ENCODE measurements at places on chromosomes 4 and X.

GRCh38 chrX:77527233-77528001 is 80.2 kb downstream of the FGF16 start:
- DNase-seq, result no peak

DNA sequence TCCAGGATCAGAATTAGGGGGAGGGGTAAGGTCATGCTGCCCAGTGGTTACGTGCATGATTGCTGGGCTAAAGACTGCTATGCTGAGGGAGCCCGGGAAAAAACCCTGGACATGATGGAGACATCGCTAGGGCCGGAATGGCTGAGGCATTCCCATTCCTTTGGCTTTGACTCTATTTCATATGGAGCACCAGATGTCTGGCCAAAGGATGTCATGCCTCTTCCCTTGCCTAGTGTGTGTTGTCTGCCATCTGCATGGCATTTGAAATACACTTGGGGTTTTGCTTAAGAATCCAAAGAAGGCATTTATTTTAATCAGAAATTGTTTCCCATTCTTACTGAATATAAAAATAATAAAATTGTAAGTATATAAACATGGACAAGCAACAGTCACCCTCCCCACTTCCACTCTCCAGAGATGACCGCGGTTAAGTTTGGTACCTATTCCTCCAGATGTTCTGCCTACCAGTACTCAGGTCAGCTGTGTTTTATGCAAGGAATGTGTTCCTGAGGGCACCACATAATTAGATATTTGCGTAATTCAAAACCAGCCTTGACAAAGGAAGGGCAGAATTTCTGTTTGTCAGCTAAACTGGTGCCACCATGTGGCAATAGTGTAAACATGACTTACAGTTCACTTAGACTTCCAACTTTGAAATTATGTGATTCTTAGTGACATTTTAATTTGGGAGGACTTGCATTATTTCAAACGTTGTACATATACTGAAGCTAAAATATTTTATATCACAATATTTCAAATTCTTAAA is 105.9 kb downstream of the CT47B1 start:
- DNase-seq, result no peak

GRCh38 chr4:113623274-113623894 is 138.2 kb downstream of the CAMK2D start:
- DNase-seq, result no peak

DNA sequence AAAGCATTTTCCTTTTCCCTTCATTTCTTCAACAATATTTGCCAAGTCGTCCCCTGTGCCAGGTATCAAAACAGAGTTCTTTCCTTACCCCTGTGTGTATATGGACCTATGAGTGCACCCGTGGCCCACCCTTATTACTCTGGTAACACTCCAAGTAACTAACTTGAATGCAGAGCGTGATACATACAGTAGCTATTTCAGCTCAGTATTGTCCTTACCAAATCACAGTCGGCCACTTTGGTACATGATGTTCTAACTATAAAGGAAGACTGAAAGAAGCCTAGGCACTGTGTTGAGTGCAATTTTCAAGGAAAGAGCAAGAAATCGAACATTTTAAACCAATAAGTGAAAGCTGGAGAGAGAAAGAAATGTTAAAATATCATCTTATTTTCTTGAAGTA is 88.4 kb downstream of the ARX start:
- DNase-seq, result no peak

DNA sequence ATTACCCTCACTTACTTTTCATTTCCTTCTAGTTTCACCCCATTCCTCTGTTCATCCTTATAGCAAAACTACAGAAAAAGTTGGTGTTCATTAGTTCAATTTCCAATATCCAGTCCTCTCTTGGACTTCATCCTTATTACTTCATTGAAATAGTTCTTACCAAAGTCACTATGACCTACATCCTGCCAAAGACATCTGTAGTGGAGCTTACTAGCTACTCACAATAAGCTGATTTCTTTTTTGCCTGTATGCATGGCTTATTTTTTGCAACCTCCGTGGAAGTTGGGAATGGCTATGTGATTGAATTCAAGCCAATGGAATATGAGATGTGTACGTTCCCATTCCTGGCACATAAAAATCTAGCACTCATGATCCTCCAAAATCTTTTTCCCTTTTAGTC is 4.6 kb upstream of the CDKL2 start:
- DNase-seq, result no peak

- no peak for DNase-seq
These were observed 232.1 kb downstream of the CPE start for GRCh38 chr4:165610679-165611437.

DNA sequence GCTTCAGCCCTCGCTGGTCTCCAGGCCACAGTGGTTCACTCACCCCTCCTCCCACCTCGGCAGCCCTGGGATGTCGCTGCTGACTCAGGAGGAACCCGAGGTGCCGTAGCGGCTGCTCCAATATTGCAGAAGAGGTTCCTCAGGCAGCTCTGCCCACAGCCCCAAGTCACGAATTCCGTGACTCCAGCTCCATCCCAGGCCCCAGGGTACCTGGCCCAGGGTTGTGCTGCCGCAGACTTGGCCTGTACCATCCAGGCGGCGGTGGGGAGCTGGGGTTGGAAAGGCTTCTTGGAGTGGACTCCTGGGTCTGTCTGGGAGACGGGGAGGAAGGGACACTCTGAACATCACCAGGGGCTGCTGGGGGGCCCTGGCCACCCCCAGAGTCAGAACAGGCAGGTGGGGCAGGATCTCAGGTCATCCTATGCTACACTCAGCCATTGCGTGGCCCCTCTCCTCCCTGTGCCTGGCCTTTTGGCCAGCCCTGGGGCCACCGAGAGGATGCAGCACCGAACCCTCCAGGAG is 728 bp upstream of the HGFAC start:
- no peak for DNase-seq

DNA sequence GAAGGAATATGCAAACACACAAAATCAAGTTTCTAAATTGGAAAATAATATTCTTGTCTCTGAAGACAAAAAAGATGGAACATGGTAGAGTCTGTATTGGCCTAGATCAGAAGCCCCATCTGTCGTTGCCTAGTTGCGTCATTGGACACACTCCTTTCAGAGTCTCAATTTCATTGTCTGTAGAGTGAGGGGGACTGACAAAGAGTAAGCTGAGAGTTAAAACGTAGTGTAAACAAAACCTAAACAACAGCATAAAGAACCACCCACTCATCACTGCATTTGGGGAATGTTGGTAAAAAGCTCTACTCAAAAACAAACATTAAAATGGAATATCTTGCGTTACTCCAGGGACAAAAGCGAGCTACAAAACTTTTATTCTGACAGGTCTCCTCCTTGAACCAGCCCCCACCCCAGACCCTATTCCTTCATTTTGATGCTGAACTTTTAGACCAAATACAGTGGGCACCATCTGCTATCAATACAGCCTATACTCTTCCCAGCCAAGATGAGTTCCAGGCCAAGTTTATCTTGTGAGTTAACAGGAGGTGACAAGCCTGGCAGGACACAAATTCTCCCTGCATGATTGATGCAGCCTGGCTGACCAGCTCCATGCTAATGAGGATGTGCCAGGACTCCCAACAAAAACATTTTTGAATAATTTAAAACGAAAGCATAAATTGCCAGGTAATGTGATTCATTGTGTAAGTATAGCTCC is 125.2 kb downstream of the COL25A1 start:
- DNase-seq, result no peak

DNA sequence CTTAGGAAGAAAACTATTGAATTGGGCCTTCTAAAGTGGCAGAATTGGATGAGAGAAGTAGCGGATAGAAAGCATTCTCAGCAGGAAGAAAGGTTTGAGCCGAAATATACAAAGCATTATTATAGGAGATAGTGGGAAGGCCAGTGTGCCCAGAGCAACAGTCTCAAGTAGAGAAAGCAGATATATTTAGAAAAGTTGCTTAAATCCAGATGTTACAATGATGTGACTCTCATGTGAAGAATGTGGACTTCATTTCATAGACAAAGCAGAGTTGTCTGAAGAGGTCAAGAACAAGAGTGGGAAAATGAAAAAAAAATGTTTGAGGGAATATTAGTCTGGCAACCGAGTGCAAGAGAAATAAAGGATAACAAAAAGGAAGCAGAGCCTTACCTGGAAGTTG is 66.9 kb downstream of the SYNPO2 start:
- no peak for DNase-seq

DNA sequence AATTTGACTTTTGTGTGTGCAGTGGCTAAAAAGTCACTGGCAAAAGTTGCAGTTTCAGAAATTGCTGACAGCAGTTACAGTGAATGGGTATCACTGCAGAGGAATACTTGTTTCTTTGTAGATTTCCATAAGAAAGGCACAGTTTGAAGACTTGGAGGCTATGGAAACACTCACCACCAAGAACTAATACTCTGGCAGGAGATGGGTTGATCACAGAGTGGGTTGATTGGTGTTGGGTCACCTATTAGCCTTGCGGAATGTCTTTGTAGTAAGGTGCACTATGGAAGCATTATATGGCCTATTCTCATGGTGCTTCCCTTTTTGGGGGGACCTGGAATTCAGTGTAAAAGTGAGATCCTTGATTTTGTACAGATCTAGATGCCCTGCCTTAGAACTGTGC is 502.8 kb downstream of the CFAP47 start:
- DNase-seq, result no peak

GRCh38 chr4:171847751-171848150 is 34.5 kb downstream of the GALNTL6 start:
- no peak for DNase-seq

GRCh38 chr4:176988226-176988625 is 195.5 kb upstream of the VEGFC start:
- DNase-seq, result no peak

DNA sequence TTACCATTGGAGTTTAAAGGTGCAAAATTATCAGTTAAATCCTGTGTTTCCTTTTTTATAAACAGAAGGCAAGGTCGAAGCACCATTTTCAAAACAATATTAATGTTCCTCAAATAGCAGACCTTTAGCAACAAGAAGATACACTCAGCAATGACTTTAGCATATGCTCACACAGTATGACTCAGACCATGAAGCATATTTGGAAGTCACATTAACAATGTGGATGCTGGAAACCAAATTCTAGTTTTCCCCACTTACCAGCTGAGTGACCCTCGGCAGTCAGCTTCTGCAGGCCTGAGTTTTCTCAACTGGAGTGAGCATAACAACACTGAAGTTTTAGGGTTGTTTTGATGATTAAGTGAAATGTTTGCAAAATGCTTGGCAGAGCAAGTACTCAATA is 130.5 kb downstream of the ANK2 start:
- no peak for DNase-seq

GRCh38 chr4:19348746-19349145 is 903.0 kb upstream of the SLIT2 start:
- no peak for DNase-seq

DNA sequence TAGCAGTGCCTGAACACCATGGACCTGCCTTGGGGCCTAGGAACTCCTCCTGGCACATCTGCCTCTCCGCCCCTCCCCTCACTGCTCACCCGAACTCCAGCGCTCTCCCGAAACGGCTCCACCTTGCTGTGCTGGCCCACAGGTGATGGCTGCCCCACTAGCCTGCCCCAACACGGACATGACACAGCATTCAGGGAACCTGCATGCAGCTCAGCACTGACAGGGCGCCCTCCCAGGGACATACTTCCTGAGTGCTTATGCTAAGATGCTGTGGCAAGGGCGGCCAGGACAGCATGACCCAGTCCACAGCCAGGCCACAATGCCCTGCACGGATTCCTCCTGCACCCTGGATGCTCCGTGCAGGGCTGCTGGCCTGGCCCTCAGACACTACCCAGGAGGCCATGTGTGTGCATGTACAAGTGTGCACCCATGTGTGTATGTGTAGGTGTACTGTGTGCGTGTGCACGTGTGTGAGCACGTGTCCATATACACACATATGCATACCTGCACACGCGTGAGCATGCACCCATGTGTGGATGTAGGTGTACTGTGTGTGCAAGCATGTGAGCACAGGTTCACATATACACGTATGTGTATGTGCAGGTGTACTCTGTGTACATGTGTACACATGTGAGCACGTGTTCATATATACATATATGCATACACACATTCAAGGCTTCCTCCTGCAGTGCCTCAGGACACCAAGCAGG is 6.0 kb downstream of the TMEM271 start:
- DNase-seq, result no peak

GRCh38 chrX:2714551-2714950 is 23.5 kb downstream of the CD99 start:
- no peak for DNase-seq
